ENCODE measurements at places on chromosomes 7 and 10. TPM values are rescaled to one million over a fixed set of nuclear protein-coding genes. Genes with fewer than 3 reads are reported as not detected.

GRCh38 chr10:10293041-10293440, 724.6 kb upstream of the CELF2 start:
- no peak for DNase-seq

The FANK1 gene
- 3.3 TPM for total RNA-seq

DNA sequence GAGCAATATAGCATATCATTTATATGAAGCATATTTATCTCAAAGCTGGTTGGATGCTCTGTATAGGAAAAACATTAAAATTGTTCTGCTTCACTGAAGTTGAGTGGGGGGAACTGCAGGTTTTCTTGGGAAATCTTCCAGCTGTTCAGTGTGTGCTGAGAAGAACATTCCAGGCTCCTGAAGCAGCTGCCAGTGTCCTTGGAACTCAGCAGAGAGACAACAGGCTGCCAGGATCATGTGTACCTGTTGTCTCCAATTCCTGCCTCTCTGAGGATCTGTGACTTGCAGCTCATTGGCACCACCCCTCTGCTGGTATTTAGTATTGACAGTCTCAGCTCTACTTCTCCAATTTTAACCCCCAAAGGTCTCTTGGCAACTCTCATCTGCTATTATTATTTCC, 42.3 kb upstream of the PRKG1 start:
- no peak for DNase-seq

DNA sequence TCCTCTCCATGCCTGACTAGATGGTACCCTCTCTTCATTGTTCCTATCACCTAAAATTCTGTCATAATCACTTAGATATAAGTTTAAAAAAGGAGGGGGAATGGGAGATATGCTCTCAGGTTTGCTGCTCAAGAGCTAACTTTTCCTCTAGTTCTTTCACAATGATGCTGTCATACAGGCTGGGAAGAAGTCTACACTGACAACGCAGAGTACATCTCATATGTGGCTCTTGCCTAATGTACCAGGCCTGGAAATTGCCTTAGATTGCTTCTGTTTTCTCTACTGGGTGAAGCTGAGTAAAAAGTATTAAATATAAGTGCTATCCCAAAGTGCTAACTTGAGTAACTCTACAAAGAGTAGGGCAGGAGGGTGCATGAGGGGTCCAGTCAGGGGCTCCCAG, 43.8 kb upstream of the BET1 start:
- no peak for DNase-seq

The TEX47 gene
- total RNA-seq = not detected

GRCh38 chr10:29923416-29923965, 135.9 kb downstream of the JCAD start:
- DNase-seq = no peak

- no peak for DNase-seq
Observed at GRCh38 chr10:88409236-88409635, 173.9 kb downstream of the RNLS start.

The CALML5 gene
- not detected for total RNA-seq

DNA sequence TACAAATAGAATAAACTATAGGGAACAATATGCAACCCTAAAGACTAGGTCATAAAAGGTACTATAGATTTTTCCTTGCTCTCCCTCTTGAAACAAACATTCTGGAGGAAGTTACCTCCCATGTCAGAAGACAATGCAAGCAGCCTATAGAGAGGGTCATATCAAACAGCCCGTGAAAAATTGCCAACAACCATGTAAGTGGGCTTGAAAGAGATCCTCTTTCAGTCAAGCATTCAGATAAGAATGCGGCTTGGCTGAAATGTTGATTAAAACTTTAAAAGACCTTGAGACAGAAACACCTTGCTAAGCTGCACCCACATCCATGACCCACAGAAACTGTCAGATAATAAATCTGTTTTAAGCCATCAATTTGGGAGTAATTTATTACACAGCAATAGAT, 526.6 kb upstream of the GHITM start:
- no peak for DNase-seq

The TMEM184A gene
- 0.22 TPM for total RNA-seq

The COL17A1 gene
- not detected for total RNA-seq

- DNase-seq = no peak
Observed at GRCh38 chr10:60942134-60942787, 1.7 kb downstream of the RHOBTB1 start.

The OR9A2 gene
- not detected for total RNA-seq

- DNase-seq = no peak
Observed at GRCh38 chr7:2786607-2787116, 57.4 kb downstream of the GNA12 start.

All from chondrocyte (in vitro differentiated cells).